ENCODE measurements at places on chromosomes 2 and 18. TPM values are rescaled to one million over a fixed set of nuclear protein-coding genes. Genes with fewer than 3 reads are reported as not detected.

TCF7L1 gene
- 8.5 TPM for total RNA-seq

IL36G gene
- total RNA-seq, result not detected

C2orf66 gene
- 0.14 TPM for total RNA-seq

CRYGC gene
- total RNA-seq, result not detected

ALLC gene
- not detected for total RNA-seq

SNORC gene
- 0.84 TPM for total RNA-seq

TNP1 gene
- total RNA-seq, result not detected

SAG gene
- total RNA-seq, result 0.19 TPM

AQP12B gene
- not detected for total RNA-seq

DSEL gene
- total RNA-seq, result 9.2 TPM

POLE4 gene
- 13.2 TPM for total RNA-seq

MRPL30 gene
- 34.5 TPM for total RNA-seq
